ENCODE measurements at places on chromosomes 6 and 20.

DNA sequence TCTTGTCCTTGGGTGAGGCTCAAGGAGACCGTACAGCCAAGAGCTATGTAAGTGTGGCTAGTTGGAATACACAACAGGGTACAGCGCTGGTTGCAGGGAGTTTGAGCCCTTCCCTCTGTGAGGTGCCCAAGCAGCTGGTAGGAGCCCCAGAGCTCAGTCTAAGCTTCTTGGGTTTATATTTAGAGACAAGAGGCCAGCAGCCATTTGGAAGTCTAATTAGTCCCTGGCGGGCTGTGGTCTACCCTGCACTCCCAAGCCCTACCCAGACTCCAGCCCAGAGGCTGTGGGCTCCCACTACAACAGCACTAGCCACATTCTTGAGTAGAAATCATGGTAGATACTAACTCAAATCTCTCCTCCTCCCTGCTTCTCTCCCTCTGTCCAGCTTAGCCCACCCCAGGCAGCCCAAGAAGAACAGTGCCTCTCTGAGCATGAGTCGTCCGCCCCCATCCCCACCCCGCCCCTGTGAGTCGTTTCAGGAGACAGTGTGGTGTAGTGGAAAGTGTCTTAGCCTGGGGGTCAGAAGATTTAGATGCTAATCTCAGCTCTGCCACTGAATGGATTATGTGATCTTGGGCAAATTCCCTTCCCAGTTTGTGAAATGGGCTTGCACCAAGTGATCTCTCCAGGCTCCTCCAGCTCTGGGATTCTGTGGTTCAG is 37.8 kb downstream of the EIF2S2 start:
- DNase-seq: no peak

- no peak for DNase-seq
Measured at GRCh38 chr6:167824591-167825331, 1.9 kb upstream of the AFDN start.

GRCh38 chr20:4161401-4162251 is 146.3 kb upstream of the RNF24 start:
- no peak for DNase-seq

DNA sequence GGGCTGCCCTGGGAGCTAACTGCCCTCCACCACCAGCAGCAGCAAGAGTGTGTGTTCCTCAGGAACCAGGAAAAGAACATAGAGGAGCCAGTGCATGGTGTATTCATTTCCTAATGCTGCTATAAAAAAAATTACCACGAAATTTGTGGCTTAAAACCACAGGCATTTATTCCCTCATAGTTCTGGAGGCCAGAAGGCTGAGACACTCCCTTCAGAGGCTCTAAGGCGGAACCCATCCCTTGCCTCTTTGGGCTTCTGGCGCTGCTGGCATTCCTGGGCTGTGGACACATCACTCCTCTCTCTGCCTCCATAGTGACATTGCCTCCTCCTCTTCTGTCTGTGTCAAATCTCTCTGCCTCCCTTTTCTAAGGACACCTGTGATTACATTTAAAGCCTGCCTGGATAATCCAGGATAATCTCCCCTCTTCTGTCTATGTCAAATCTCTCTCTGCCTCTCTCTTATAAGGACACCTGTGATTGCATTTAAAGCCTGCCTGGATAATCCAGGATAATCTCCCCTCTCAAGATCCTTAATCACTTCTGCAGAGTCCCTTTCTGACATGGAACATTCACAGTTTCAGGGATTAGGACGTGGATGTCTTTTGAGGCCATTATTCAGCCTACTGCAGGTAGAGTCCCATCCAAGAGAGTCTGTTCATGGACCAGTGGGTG is 54.7 kb downstream of the NDUFAF5 start:
- DNase-seq: no peak

- no peak for DNase-seq
Measured at GRCh38 chr20:32454164-32455145, 96.3 kb downstream of the ASXL1 start.

DNA sequence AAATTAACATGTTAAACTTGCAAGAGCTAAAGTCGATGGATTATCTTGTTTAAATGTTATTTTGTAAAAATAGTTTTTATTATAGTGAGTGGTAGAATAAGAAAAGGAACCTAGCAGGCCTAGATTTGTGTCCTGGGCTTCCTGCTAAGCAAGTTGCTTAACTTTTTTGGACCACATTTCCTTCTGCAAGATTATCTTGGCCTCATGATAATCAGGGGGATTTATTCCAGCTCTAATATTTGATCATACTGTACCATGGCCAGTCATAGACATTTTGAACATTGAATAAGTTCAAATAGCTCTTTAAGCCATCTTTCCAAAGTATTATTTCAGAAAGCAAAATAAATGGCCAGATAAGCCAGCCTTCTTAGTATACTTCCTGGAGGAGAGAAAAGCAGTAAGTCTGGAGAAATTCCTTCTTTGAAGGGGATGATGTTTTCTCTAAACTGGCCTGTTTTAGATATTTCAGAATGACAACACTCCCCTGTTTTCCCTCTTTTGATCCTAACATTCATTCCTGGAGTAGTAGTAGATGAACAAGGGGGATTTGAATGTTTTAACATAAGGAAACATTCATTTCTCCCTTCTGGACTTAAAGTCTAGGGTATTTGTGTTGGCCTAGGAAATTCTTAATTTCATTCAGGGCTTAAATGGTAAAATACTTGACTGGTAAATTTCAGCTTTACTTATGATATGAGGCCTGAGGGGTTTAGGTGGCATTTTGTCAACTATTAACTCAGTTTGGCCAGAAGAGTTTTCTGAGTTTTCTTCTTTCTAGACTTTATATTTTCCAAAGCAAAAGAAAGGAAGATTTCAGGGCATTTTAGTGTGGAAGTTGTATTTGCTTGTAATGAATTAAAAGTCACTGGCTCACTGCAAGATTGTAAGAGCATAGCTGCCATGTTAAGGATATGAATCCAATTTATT is 108.8 kb upstream of the SCGN start:
- no peak for DNase-seq

GRCh38 chr6:169296622-169297021 is 43.0 kb upstream of the THBS2 start:
- DNase-seq: no peak

GRCh38 chr6:80544976-80545722 is 438.7 kb downstream of the BCKDHB start:
- no peak for DNase-seq

GRCh38 chr6:53309059-53309900 is 39.5 kb downstream of the ELOVL5 start:
- no peak for DNase-seq

- DNase-seq: no peak
Measured at GRCh38 chr6:43478008-43478372, 620 bp downstream of the TJAP1 start.
